Lung (tissue), 17 donors: ENCODE measurements at places on chromosomes 16 and 17. TPM values are rescaled to one million over a fixed set of nuclear protein-coding genes. Genes with fewer than 3 reads are reported as not detected.

DNA sequence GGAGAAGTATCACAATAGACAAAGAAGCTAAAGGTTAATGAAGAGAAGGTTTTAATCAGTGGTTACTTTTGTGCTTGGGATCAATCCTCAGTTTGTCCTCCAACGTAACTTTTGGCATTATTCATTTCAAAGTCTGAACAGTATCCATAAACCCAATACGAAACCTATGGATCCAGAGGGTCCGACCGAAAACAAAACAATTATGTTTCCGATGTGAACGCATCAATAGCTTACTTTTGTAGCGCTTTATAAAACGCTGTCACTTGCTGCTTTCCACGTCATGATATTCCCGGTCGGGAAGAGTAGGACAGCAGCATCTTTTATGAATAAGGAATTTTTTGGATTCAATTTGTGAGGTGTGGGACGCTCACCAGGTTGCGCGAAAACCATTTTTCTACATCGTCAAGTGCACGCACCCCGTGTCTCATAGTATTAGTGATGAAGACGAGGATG is 383.8 kb downstream of the ZFHX3 start:
- H3K36me3 ChIP-seq = no peaks in the 10 kb centered on the region
- H3K4me3 ChIP-seq = peak overlapping the region; percentile 74
- no peak overlapping the region for H3K27ac ChIP-seq

DNA sequence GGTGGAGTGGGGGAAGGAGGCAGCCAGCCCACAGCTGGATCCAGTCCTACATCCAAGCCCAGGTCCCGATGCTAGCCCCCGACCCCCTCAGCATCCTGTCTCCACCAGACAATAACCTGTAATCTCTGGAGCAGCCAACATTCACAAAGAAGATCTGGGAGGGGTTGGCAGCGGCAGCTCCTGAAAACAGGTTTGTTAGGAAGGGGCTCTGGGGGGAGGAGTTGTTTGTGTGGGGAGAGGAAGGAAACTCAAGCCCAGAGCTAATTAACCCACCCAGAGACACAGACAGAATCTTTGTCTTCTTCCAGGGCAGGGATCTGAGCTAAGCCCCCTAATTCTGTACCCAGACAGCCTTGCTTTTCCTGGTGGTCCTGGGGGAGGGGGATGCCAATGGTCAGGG is 4.6 kb upstream of the C17orf113 start:
- H3K36me3 ChIP-seq = no peaks in the 10 kb centered on the region
- no peak overlapping the region for H3K4me3 ChIP-seq
- H3K27me3 ChIP-seq = no peaks in the 10 kb centered on the region
- H3K27ac ChIP-seq = no peak overlapping the region

KRTAP4-9 gene
- polyA plus RNA-seq = not detected

GRCh38 chr17:55430541-55431288 is 9.1 kb upstream of the MMD start:
- no peak overlapping the region for H3K27ac ChIP-seq
- no peaks in the 10 kb centered on the region for H3K36me3 ChIP-seq
- no peaks in the 10 kb centered on the region for H3K27me3 ChIP-seq
- no peak for DNase-seq
- no peak overlapping the region for H3K4me3 ChIP-seq
- H3K4me1 ChIP-seq = peaks cover 8% of the 10 kb centered on the region

GRCh38 chr16:47854737-47855136 is 301.1 kb downstream of the ABCC12 start:
- no peaks in the 10 kb centered on the region for H3K36me3 ChIP-seq
- H3K4me3 ChIP-seq = no peak overlapping the region
- H3K4me1 ChIP-seq = no peaks in the 10 kb centered on the region
- no peak overlapping the region for H3K27ac ChIP-seq
- H3K27me3 ChIP-seq = no peaks in the 10 kb centered on the region

DNA sequence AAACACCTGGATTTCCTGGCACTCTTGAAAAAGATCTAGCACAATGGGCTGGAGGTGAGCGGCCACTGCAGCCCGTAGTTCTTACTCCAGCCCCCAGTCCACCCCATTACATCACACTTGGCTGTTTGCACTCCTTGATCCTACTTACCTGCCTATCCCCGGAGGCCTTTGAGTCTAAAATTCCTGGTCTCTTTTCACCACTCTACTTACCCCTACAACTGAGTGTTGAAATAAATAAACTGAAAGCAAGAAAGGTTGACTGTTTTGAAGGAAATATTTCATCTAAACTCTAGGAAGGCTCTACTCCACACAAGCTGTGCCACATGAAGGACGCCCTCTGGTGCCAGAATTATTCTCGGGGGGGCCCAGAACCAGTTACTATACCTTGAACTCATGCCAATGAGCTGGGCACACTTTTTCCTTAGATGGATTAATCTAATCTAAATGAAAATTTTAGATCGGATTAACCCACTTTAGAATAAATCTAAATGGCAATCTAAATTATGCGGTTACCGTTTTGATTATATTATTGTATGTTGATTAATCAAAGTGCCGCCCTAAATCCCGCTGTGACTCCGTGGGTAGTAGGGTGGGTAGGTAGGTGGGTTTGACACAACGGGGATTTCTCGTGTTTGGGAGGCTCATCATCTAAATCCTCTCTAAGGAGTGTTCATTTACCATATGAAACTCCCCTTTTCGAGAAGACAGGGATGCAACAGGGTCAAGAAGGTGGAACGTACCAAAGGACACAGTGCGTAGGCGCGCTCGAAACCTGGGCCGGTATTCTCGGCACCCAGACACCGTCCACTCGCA is 651 bp upstream of the EIF1 start:
- H3K4me3 ChIP-seq = peak overlapping the region; percentile 20
- H3K27me3 ChIP-seq = no peaks in the 10 kb centered on the region
- peaks cover 10% of the 10 kb centered on the region for H3K4me1 ChIP-seq
- peaks cover 29% of the 10 kb centered on the region for H3K36me3 ChIP-seq
- peak overlapping the region; percentile 89 for H3K27ac ChIP-seq
- peak; percentile 53 for DNase-seq

ACSM2A gene
- polyA plus RNA-seq = 0.05 TPM

EFNB3 gene
- 0.87 TPM for polyA plus RNA-seq

TNFRSF13B gene
- polyA plus RNA-seq = 0.08 TPM

DNA sequence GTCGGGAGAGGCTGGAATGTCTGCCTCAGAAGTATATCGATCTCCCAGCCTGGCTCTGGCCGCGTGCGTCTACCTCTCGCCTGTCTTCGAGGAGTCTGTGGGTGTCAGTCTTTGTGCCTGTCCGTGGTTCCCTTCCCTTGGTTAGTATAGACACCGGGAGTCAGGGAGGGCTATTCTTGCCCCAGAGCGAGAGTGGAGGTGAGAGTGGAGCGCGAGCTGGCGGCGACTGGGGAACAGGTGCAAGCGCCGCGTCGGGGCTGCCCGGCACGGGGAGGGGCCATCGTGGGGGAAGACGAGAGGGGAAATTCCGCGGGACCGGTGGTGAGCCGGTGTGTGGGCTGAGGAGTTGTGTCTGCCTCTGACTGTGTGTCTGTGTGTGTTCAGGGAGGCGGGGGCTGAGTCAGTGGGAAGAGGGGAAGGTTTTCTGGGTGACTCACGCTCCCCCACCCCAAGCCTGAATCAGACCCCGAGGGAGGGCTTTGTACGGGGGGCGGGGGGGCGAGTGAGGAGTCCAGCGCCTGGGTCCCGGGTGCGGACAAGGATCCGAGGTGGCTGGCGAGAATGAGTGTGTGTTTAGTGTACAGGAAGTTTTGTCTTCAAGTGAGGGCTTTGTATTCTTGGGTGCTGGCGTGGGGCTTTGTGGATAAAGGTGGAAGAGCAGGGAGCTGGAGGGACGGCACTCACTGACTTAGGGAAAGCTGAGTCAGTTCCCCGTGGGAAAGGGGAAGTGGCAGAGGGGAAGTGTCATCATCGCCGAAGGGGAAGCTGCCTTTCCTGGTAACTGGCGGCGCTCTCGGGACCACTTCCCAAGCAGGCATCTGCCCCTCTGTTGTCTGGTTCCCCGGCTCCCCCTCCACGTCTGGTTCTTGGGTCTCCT is 8.6 kb downstream of the KDM6B start:
- peaks cover 22% of the 10 kb centered on the region for H3K36me3 ChIP-seq
- peak overlapping the region; percentile 62 for H3K4me3 ChIP-seq
- no peaks in the 10 kb centered on the region for H3K4me1 ChIP-seq
- peak; percentile 75 for DNase-seq
- H3K27ac ChIP-seq = peak overlapping the region; percentile 85

- H3K4me3 ChIP-seq = peak overlapping the region; percentile 53
- peak overlapping the region; percentile 92 for H3K27ac ChIP-seq
- no peaks in the 10 kb centered on the region for H3K27me3 ChIP-seq
- DNase-seq = no peak
- H3K36me3 ChIP-seq = no peaks in the 10 kb centered on the region
- peaks cover 21% of the 10 kb centered on the region for H3K4me1 ChIP-seq
Observed at GRCh38 chr16:3023415-3023668, 400 bp downstream of the HCFC1R1 start.

CHD9 gene
- 21.1 TPM for polyA plus RNA-seq

PLLP gene
- polyA plus RNA-seq = 98.7 TPM

DNA sequence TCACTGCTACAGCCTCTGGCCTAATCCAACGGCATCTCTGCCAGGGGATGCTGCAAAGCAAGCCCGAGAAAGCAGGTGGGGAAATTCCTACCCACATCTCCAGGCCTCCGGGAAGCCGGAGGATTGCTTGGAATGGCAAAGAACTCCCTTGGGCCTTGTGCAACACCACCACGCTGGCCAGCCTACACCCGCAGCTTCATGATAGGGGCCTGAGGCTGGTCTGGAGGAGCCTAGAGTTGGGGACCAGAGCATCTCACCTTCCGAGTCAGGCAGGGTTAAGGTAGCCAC is 20.3 kb downstream of the GGA3 start:
- H3K36me3 ChIP-seq = peaks cover 91% of the 10 kb centered on the region
- no peak overlapping the region for H3K4me3 ChIP-seq

ZC3H7A gene
- polyA plus RNA-seq = 26.1 TPM

DNA sequence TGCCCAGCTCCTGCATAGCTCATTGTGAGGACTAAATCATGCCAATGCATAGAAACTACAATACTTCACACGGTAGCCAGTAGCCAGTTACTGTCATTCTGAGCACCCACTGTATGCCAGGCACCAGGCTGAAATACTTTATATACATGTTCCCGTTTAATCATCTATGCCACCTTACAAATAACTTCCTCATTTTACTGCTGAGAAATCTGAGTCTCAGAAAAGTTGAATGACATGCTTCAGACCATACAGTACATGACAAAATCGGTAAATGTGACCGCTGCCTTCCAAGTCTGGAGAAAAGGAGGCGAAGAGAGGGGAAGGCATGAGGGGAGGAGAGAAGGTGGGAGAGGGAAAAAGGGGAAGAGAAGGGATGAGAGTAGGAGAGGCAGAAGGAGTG is 9.2 kb upstream of the TLCD3B start:
- no peak overlapping the region for H3K4me3 ChIP-seq
- H3K4me1 ChIP-seq = no peaks in the 10 kb centered on the region
- no peaks in the 10 kb centered on the region for H3K36me3 ChIP-seq
- H3K27ac ChIP-seq = no peak overlapping the region
